ENCODE measurements at places on chromosomes 7 and 10.

DNA sequence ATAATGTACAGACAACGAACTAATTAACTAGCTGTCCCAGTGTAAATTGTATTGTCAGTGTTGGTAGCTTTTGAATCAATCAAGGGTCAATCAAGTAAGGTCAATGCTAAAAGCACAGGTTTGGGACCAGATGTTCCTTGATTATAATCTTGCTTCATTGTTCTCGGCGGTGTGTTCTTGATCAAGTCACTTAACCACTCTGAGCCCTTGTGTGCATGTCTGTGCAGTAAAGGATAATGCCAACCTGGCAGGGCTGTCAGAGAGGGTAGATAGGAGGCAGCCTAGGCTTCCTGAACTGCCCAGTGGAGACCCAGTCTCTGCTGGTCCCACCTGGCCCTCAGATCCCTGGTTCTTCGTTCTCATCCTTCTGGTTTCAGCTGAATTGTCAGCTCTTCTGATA lies 221.0 kb downstream of the EMX2 start:
- DNase-seq = no peak

DNA sequence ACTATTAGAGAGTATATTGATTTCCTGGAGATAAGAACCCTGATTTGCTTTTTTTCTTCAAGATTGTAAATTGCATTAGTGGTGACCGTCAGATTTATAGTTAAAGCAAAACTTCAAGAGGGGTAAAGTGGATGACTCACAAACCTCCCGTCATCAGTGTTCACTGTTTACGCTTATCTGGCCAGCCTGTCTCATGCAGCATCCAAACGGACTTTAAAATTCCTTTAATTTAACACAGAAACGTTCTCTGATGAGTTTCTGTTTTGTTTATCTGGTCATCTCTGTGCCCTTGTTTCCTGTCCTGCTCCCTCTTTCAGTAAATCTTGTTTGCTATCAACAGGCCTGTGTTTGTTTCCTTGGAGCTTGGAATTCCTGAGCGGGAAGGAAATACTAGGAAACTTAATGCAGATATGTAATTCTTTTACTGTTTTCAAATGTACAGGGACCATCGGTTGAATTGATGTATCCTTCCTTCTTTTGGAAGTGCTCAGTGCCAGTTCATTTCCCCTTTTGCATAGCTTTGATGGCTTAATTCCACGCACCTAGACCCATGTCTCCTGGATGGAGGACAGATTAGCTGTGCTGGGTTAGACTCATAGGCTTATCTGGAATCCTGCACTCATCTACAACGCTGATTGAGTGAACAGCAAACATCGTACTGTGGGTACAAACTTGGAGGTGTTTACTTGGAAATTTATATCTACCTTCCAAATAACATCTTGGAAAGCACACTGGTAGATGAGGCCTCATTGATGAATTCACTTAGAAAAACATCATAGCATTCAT lies 21.3 kb downstream of the PTPRE start:
- DNase-seq = no peak

- DNase-seq = no peak
Observed at GRCh38 chr7:117654780-117655179, 175.0 kb downstream of the CFTR start.

- no peak for DNase-seq
Observed at GRCh38 chr10:37246637-37247036, 121.2 kb downstream of the ANKRD30A start.

DNA sequence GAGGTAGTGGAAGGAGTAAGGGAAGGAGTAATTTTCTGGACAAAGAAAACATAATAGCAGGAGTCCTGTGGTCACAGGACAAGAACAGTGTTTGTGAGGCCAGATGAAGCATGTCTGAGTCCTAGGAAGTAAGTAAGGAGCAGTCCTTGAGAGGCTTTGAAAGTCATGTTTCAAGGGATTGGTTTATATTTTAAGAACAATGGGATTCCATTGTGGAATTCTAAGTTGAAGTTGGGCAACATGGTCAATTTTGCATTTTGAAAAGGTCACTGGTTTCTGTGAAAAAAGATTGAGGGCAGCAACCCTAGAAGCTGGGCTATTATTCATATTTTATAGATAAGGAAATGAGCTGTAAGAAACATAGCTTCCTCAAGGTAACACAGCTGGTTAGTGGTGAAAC lies 10.8 kb upstream of the SLC25A28 start:
- no peak for DNase-seq

- no peak for DNase-seq
Observed at GRCh38 chr7:134919240-134919641, 67.1 kb upstream of the AGBL3 start.

GRCh38 chr10:287026-287709 lies 151.9 kb downstream of the ZMYND11 start:
- DNase-seq = no peak

DNA sequence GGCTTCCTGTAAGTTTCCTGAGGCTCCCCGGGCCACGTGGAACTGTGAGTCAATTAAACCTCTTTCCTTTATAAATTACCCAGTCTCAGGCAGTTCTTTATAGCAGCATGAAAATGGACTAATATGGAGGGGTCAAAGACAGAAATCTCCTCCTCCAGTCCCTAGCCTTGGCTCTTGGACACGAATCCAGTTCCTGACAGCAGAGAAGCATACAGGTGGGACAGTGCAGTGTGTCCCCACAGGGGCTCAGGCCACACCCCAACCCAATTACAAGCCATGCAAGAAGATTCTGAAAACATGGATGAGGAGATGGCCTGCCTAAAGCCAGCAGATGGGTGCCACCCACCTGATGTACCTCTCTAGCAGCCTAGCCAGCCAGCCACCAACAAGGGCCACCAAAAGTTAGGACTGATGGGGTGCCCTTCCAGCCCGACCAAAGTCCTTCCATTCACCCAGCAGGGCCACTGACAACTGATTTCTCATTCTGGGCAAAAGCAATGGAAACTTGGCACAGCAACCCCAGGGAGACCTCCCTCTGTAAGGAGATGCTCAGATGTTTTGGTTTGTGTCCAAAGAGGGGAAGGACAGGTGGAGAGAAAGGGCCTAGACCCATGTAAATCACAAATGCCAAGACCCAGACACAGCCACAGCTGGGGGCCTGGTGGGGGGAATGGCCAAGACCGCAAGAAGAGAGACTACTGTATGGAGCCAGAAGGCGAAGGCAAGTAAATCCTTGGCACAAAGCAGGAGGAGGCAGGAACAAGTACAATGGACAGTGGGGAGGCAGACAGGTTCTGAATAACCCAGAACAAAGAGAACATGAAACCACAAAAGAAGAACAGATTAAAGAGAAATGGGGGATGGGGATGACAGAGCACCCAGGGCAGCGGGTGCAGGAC lies 13.6 kb downstream of the GPRIN2 start:
- DNase-seq = no peak

DNA sequence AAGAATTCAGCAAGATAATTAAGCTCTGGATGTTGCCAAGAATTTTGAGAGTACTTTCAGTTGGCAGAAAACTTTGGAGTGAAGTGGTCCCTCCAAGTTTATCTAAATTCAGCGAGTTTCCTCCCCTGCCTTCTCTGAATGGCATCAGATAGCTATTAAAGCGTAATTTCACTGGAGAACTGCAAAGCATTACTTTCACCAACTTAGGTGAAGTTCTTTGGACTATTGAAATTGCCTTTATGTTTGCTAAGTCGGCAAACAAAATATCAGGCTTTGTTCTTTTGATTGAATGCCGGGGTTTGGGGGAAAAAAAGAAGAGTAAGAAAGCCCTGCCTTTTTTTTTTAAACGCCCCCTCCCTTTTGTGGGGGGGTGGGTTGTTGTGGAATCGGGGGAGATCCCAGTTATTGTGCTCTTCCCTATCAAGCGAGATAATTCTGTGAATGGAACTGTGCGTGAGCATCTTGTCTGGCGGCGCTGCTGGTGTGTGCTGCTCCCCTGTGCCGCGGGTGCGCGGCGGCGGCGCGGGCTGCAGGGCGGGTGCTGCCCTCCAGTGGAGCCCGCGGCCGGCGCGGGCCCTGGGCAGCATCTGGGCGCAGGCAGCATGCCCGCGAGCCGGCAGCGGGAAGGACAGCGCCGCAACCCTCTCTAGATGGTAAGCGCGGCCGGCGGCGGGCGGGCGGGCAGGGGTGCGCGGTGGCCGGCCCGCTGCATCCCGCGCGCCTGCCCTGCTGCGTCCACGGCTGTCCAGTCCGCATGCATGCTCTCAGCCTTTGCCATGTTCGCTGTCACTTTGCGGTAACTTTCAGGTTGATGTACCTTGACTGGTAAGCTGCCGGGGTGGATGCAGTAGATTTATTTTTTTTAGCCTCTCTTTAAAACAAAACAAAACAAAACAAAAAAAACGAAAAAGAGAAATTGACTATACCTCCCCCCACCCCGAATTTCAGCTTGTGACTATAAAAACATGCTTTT lies 176.5 kb downstream of the TCF7L2 start:
- peak; percentile 45 for DNase-seq

- DNase-seq = no peak
Observed at GRCh38 chr10:14381475-14381874, 50.8 kb upstream of the FRMD4A start.

DNA sequence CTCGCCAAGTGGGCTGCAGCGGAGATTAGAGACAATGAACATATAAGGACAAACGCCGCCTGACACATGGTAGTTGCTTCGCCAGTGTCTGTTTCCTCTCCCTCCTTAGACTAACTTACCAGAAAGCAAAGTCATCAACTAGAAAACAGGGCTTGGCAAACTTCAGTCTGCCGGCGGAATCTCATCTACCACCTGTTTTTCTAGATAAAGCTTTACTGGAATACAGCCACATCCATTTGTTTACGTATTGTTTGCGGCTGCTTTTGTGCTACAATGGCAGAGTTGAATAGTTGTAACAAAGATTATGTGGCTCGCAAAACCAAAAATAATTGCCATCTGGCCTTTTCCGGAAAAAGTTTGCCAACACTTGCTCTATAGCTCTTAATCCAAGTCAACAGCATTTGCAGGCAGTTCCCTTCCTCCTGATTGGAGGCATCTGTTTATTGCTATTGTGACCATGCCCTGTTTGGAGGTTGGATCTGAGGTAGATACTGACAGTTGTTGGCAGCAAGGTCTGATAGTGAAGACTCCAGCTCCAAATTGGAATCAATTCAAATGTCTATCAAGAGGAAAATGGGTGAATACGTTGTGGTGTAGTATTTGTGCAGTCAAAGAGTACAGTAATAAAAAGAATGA lies 260.6 kb downstream of the POU6F2 start:
- no peak for DNase-seq

- DNase-seq = no peak
Observed at GRCh38 chr7:151372612-151373265, 31.1 kb downstream of the NUB1 start.

DNA sequence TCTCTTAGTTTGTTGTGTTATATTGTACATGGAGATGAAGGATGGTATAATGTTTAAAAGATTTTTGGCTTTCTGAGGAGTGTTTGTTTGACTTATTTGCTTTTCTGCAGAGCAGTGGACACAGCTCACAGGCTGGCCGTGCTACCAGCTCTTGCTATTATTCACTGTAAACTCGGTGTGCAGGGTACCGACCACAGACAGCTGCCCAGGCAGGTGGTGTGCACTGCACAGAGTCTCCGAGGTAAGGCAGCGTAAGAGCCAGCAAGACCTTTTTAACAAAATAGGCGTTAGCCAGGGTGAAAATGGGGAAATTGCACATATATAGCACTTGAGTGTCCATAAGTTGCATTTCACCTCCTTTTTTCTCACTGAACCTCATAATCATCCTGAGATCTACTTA lies 438.0 kb downstream of the CNTNAP2 start:
- DNase-seq = no peak

- DNase-seq = no peak
Observed at GRCh38 chr10:22655312-22655981, 58.9 kb downstream of the PIP4K2A start.

- no peak for DNase-seq
Observed at GRCh38 chr7:50731703-50732582, 50.8 kb downstream of the GRB10 start.

DNA sequence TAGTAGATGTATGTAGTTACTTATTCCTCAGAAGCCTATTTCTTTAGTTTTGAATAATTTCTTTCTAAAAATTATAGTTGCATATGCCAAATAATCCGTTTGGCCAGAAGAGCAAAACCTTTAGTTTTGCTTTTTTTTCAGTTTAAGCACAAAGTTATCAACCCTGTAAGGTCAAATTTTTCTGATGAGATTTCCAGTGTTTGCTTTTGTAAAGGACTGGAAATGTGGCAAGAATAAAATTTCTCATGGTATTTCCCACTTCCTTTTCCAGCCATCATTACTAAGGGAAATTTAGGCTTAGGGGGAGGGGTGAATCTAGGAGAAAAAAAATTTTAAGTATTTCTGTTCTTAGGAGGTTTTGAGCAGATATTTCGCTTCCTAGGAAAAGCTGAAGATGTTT lies 7.6 kb downstream of the CALD1 start:
- DNase-seq = no peak

- DNase-seq = no peak
Observed at GRCh38 chr7:40979296-40979695, 723.6 kb downstream of the INHBA start.

GRCh38 chr10:88975377-88975720 lies 15.2 kb upstream of the FAS start:
- no peak for DNase-seq

GRCh38 chr7:35697414-35698175 lies 2.7 kb upstream of the HERPUD2 start:
- no peak for DNase-seq

DNA sequence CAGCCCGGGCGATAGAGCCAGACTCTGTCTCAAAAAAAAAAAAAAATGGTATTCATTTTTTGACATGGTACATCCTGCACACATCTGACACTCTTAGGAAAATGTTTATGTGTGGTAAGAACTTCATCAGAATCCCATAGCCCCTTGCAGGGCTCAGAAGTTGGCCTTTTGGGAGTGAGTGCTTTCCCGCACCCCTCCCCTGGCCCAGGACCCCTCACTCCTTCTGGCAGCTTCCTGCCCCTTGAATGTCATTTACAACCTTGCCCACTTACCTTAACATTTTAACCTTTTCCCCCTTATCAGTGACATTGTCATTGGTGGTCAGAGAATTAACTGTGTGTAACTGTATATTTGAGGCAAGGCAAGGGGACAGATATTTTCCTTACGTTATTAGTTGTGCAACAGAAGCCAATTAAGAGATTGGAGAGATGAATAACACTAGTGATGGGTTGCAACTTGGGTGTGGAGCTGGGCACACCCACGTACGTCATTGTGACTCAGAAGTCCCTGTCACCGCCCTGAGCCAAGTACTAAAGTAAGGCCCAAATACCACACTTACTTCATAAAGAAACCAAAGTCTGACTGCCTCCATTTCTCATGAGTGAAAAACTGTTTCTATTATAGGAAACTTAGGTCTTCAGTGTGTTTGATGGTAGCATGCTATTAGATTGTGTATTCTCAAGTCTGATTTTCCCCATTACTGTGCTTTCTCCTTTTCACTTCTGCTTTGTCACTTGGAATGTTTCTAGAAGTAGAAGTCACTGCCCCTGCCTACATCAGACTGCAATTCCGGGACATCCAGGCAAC lies 31.6 kb downstream of the OGDH start:
- peak; percentile 79 for DNase-seq

GRCh38 chr10:132457328-132458070 lies 60.5 kb downstream of the PWWP2B start:
- no peak for DNase-seq

GRCh38 chr7:103063895-103064294 lies 10.7 kb downstream of the FBXL13 start:
- no peak for DNase-seq
